ENCODE measurements at places on chromosomes 1 and 21.

- no peak for DNase-seq
Observed at GRCh38 chr1:57341721-57342120, 82.1 kb downstream of the DAB1 start.

DNA sequence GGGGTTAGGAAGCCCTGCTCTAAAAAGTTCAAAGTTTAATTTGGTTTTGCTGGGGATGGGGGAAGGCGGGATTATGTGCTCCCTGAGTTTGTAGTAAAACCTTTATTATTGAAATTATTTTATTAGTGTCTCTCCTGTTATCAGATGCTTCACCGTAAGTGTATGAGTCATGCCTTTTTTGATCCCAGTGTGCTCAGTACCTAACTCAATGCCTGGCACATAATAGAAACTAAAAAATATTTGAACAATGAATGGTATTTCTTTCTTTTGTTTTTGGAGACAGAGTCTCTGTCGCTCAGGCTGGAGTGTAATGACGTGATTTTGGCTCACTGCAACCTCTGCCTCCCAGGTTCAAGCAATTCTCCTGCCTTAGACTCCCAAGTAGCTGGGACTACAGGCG lies 6.4 kb downstream of the SNRPE start:
- no peak for DNase-seq

GRCh38 chr21:33682992-33683627 lies 40.8 kb downstream of the ITSN1 start:
- DNase-seq, result no peak

DNA sequence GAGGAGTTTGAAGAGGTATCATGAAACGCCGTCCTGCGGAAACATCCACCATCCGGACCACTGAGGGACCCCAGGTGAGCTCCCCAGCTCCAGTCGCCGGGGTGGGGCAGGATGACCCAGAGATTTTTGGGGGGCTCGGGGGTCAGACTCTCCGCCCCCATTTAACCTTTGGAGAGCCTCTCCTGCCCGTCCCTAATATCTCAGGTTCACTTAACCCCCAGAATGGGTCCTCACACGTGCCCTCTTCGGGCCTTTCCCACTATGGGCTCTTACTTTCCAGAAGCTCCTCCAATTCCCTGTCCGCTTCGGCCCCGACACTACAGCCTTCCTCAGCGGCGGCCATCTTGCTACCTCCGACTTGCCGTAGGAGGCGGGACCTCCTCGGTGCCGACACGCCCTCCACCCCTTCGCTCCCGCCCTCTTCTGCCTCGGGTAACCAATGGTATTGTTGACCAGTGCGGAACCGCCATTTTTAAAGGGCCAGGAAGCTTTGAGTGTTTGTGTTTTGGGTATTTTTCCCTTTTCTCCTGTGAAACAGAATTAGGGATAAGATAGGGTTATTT lies at the start of gene PEX19:
Gene PEX19 (minus strand): TSS at position 352 of the 563 bp plus-strand sequence. CDS start 9 bp downstream, at position 343.
- DNase-seq, result peak; percentile 91

DNA sequence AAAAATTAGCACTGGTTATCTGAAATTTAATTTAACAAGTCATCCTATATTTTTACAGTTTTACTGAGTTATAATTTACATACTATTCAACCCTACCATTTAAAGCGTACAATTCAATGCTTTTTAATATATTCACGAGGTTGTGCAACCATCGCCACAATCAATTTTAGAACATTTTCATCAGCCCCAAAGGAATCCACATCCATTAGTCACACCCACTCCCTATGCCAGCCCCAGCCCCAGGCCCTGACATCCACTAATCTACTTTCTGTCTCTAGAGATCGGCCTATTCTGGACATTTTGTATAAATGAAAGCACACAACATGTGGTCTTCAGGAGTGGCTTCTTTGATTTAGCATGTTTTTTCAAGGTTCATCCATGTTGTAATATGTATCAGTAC lies 134.7 kb downstream of the PSMG1 start:
- DNase-seq, result peak; percentile 80
